Thoracic aorta (tissue), 2 donors: ENCODE measurements at places on chromosomes 13 and 19.
A peak's percentile ranks its signal among the peaks of the same experiment; 100 is the strongest.

DNA sequence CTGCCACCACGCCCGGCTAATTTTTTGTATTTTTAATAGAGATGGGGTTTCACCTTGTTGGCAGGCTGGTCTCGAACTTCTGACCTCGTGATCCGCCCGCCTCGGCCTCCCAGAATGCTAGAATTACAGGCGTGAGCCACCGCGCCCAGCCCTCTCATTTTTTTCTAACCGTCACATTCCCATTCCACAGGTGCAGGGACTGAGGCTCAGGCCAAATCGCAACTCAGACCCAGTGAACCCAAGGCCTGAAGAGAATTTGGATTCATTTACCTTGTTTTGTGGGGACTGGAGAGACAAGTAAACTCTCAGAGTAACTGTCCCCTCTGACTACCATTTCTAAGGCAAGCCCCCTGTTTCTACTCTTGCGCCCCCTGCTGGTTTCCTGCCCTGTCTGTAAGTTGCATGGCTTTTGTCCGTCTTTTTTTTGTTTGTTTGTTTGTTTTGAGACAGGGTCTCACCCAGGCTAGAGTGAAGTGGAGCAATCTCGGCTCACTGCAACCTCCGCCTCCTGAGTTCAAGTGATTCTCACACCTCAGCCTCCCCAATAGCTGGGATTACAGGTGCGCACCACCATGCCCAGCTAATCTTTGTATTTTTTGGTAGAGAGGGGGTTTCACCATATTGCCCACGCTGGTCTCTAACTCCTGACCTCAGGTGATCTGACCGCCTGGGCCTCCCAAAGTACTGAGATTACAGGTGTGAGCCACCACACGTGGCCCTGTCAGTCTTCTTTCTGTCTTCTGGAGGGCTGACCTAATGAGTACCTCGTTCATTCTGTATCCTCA is 2.3 kb upstream of the STRN4 start:
- no peak for DNase-seq
- no peaks in the 10 kb centered on the region for H3K36me3 ChIP-seq
- H3K4me1 ChIP-seq: peaks cover 15% of the 10 kb centered on the region
- no peak overlapping the region for H3K27ac ChIP-seq
- no peaks in the 10 kb centered on the region for H3K27me3 ChIP-seq
- no peak overlapping the region for H3K4me3 ChIP-seq

GRCh38 chr13:37168151-37168550 is 62.7 kb upstream of the CSNK1A1L start:
- H3K36me3 ChIP-seq: no peaks in the 10 kb centered on the region
- DNase-seq: no peak
- H3K27ac ChIP-seq: no peak overlapping the region
- no peaks in the 10 kb centered on the region for H3K27me3 ChIP-seq
- H3K4me1 ChIP-seq: no peaks in the 10 kb centered on the region

DNA sequence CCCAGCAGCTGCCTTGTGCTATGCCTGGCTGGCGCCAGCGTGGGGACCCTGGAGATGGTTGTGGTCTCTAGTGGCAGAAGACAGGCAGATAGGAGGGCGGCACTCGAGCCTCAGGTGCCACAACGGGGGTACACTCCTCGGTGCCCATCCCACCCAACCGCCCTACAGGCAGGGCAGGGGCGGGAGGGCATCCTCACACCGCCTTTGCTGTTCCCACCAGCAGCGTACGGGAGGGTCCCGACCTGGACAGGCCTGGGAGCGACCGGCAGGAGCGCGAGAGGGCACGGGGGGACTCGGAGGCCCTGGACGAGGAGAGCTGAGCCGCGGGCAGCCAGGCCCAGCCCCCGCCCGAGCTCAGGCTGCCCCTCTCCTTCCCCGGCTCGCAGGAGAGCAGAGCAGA is 16.6 kb downstream of the PLIN4 start:
- H3K27me3 ChIP-seq: no peaks in the 10 kb centered on the region
- no peak overlapping the region for H3K27ac ChIP-seq
- H3K4me3 ChIP-seq: no peak overlapping the region

- H3K27ac ChIP-seq: no peak overlapping the region
- H3K27me3 ChIP-seq: no peaks in the 10 kb centered on the region
- DNase-seq: no peak
- no peaks in the 10 kb centered on the region for H3K36me3 ChIP-seq
Measured at GRCh38 chr19:41795031-41795461, 1.3 kb upstream of the CEACAM3 start.

- H3K27me3 ChIP-seq: no peaks in the 10 kb centered on the region
- peaks cover 60% of the 10 kb centered on the region for H3K4me1 ChIP-seq
- peak overlapping the region; percentile 97 for H3K27ac ChIP-seq
- DNase-seq: no peak
- H3K4me3 ChIP-seq: peak overlapping the region; percentile 44
Measured at GRCh38 chr13:30880856-30881155, 25.3 kb upstream of the MEDAG start.

GRCh38 chr13:35838356-35838755 is 292.8 kb downstream of the DCLK1 start:
- no peak overlapping the region for H3K27ac ChIP-seq
- H3K4me3 ChIP-seq: no peak overlapping the region
- H3K27me3 ChIP-seq: no peaks in the 10 kb centered on the region
- DNase-seq: no peak
- no peaks in the 10 kb centered on the region for H3K36me3 ChIP-seq

- H3K27me3 ChIP-seq: no peaks in the 10 kb centered on the region
- H3K27ac ChIP-seq: no peak overlapping the region
- H3K36me3 ChIP-seq: no peaks in the 10 kb centered on the region
- no peak overlapping the region for H3K4me3 ChIP-seq
Measured at GRCh38 chr19:51014242-51014641, 5.3 kb downstream of the KLK10 start.

DNA sequence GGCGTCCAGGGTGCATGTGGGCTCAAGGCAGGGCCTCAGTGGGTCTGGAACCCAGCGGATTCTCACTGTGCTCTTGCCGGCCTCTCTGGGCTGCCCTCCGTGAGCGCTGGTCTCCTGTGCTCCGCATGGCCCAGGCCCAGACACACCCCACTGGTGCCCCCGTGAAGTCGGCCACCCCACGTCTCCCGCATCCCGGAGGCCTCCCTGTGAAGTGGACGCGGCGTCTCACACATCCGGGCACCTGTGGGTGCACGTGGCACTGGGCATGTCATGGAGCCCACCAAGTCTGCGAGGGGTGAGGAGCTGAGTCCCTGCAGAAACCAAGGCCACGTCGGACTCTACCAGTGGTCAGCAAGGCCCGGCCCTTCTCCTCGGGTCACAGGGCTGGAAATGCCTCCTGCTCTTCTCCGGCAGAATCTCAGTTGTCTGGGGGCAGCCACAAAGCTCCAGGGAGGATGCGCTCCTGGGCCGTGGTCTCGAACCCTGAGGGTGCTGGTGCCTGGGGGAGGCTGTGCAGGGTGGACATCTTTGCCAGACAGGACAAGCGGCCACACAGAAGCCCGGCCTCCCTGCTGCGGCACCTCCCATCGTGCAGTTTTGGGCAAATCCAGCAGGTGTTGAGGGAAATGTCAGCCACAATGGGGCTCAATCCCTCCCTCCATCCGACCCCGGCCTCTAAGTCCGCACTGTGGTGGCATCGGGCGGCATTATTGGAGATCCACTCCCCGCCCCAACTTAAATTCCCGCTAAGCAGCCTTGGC is 2.2 kb downstream of the C13orf46 start:
- H3K27me3 ChIP-seq: no peaks in the 10 kb centered on the region
- peaks cover 13% of the 10 kb centered on the region for H3K36me3 ChIP-seq
- DNase-seq: peak; percentile 1
- peaks cover 14% of the 10 kb centered on the region for H3K4me1 ChIP-seq
- H3K4me3 ChIP-seq: no peak overlapping the region
- H3K27ac ChIP-seq: peak overlapping the region; percentile 81

DNA sequence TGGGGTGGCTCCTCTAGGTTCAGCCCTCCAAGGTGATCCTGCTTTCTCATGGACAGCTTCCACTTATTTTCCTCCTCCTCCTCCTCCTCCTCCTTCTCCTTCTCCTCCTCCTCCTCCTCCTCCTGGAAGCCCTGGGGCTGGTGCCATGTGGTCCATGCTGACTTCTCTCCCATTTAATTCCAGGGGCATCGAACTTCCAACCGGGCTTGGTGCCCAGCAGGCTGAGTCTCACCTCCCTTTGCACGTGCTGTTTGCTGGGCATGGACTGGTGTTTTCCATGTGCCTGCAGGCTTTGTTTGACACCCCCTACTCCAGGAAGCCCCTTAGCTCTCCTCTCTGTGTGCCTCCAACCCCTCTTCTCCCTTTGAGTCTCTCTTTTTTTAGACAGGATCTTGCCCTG is 3.7 kb downstream of the MAST3 start:
- DNase-seq: no peak
- H3K27ac ChIP-seq: no peak overlapping the region
- no peaks in the 10 kb centered on the region for H3K27me3 ChIP-seq
- no peak overlapping the region for H3K4me3 ChIP-seq
- H3K4me1 ChIP-seq: peaks cover 21% of the 10 kb centered on the region

DNA sequence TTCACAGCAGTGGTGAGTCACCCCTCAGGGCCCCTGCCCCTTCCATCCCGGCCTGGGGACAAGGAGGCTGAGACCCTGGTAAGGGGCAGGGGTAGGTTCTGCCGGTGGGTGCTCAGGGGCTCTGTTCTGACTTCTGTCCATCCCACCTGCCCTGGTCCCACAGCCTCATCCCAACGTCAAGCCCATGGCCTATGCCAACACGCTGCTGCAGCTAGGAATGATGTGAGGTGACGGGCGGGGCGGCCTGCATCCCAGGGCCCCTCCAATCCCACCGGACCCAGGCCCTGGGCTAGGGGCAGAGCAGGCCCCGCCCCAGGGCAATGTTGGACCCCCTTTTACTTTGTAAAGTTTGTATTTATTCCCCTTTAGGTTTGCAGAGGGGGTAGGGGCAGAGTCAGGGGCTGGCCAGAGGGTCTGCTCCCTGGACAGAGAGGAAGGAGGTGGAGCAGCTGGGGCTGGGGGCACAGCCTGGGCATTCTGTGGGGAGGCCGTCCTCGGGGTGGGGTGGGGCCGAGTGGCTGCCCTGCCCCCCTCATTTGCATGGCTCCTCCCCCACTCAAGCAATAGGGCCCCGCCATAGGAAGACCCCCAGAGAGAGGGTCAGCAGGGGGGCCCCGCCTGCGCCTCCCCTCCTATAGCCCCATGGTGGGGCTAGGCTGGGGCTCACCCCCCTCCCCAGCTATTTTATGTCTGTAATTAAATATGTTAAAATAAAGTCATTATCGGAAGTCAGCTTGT is 23.1 kb downstream of the CCDC8 start:
- H3K27me3 ChIP-seq: no peaks in the 10 kb centered on the region
- DNase-seq: no peak
- peak overlapping the region; percentile 59 for H3K27ac ChIP-seq
- no peak overlapping the region for H3K4me3 ChIP-seq

GRCh38 chr19:33241530-33242101 is 16.0 kb upstream of the SLC7A10 start:
- no peak overlapping the region for H3K4me3 ChIP-seq
- H3K27ac ChIP-seq: no peak overlapping the region
- DNase-seq: no peak
- no peaks in the 10 kb centered on the region for H3K27me3 ChIP-seq

DNA sequence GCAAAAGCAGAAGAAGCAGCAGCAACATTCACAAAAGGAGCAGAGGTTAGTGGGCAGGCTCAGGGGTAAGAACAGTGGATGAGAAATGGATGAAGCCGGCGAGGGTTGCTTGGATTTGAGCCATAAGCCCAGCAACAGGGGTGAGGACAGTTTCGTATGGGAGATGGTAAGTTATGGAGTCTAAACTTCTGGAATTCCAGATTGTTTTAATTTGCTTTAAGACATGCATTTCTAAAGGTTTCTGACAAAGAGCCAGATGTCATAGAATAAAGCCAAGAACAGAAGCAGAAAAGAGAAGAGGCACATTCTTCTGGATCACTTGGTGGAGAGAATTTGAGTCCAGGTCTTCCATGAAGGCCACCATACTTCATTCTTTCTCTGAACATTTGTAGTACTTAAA is 76.6 kb downstream of the TNFSF11 start:
- no peaks in the 10 kb centered on the region for H3K4me1 ChIP-seq
- H3K27me3 ChIP-seq: no peaks in the 10 kb centered on the region
- H3K4me3 ChIP-seq: no peak overlapping the region
- DNase-seq: no peak
- no peaks in the 10 kb centered on the region for H3K36me3 ChIP-seq
- no peak overlapping the region for H3K27ac ChIP-seq

DNA sequence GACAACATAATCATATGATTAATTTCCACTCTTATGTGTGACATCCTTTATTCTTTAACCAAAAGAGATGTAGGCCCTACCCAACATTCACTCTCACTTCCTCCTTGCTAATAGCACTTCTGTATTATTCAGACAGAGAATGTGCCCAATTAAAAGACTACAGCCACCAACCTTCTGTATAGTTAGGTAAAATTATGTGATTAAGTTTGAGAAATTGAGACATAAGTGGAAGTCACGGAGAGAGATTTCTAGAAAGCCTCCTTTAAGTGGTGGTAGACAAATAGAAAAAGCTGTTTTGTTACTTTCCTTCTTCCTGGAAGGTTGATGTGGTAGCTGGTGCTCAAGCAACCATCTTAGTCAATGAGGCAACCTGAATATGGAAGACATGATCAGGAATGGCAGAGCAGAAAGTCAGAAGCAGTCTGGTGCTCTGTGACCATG is 14.8 kb downstream of the EPSTI1 start:
- H3K4me3 ChIP-seq: no peak overlapping the region
- DNase-seq: no peak
- no peaks in the 10 kb centered on the region for H3K4me1 ChIP-seq
- H3K36me3 ChIP-seq: no peaks in the 10 kb centered on the region
- no peaks in the 10 kb centered on the region for H3K27me3 ChIP-seq

- H3K27me3 ChIP-seq: no peaks in the 10 kb centered on the region
- no peak overlapping the region for H3K27ac ChIP-seq
- peaks cover 5% of the 10 kb centered on the region for H3K36me3 ChIP-seq
- H3K4me3 ChIP-seq: no peak overlapping the region
- no peak for DNase-seq
Measured at GRCh38 chr19:47691090-47691489, 22.1 kb upstream of the EHD2 start.

- no peak overlapping the region for H3K27ac ChIP-seq
- H3K4me1 ChIP-seq: no peaks in the 10 kb centered on the region
- H3K27me3 ChIP-seq: no peaks in the 10 kb centered on the region
- DNase-seq: no peak
- H3K36me3 ChIP-seq: peaks cover 16% of the 10 kb centered on the region
Measured at GRCh38 chr19:17739121-17739875, 12.0 kb upstream of the FCHO1 start.

GRCh38 chr19:14467816-14468215 is 7.3 kb downstream of the PTGER1 start:
- H3K36me3 ChIP-seq: peaks cover 65% of the 10 kb centered on the region
- no peaks in the 10 kb centered on the region for H3K27me3 ChIP-seq
- H3K27ac ChIP-seq: no peak overlapping the region
- DNase-seq: no peak

- H3K4me1 ChIP-seq: no peaks in the 10 kb centered on the region
- no peaks in the 10 kb centered on the region for H3K27me3 ChIP-seq
- no peak overlapping the region for H3K27ac ChIP-seq
- no peaks in the 10 kb centered on the region for H3K36me3 ChIP-seq
- H3K4me3 ChIP-seq: no peak overlapping the region
Measured at GRCh38 chr13:56299650-56300049, 841.1 kb upstream of the PRR20A start.

DNA sequence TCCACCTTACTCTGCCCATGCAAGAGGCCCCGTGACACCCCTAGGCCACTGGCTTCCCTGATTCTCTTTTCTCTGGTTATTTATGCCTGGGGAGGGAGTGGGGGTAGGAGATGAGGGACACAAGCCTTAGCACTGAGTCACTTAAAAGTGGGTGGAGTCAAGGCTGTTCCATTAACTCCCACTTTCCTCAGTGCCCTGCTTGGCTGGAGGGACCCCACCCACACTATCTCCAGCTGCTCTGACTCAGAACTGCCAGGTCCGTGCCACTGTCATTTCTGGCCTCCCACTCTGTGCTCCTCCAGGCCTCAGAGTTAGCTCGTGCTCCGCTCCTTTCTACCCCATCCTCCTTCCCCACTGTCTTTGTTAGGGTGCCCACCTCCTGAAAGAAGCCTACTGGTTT is 113.4 kb upstream of the UQCRFS1 start:
- H3K27me3 ChIP-seq: no peaks in the 10 kb centered on the region
- H3K4me1 ChIP-seq: no peaks in the 10 kb centered on the region
- DNase-seq: no peak
